Activated T-helper 1 cell treated with anti-CD3 and anti-CD28 coated beads, Interleukin-12 subunit alpha, Interleukin-12 subunit beta, Interleukin-2, Interleukin-4 antibody, amounts not matched to agents 30 ng/mL and 10 ng/mL and 1 ng/mL, durations not matched to agents 14 hours and 24 hours and 36 hours (primary cell): ENCODE measurements at places on chromosomes 7 and 10. TPM values are rescaled to one million over a fixed set of nuclear protein-coding genes. Genes with fewer than 3 reads are reported as not detected.

GRCh38 chr10:100731407-100732240, 13.8 kb upstream of the PAX2 start:
- peaks cover 91% of the 10 kb centered on the region for H3K27me3 ChIP-seq
- H3K4me3 ChIP-seq = peak overlapping the region; percentile 20

DNA sequence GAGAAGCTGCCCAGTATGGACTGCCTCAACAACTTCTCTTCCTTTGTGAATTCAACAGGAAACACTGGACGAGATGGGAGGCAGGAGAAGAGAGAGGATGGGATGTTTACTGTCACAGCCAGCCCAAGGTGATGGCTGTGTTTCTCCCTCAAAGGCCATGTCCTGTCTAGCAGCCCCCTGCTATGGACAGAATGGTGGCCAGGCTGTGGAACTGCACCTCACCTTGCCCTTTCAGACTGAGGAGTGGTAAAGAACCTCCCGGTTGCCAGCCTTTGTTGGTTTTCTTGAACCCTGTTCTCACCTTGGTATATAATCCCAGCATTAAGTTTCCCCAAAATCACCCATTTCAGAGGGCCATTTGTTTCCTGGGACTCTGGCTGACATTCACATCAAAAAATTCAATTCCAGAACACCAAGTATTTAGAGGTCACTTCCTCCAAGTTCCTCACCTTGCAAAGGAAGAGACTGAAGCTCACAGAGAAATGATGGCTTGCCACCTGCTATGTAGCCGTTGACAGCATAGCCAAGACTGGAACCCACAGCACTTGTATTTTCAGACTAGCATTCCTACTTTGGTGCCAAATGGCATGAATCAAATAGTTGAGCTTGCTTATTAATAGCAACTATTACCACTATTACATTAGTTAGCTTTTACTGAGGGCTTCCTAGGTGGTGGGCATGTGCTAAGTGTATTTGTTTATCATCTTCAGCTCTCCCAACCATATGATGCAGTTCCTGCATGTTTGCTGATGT, 224.0 kb upstream of the GRB10 start:
- H3K27ac ChIP-seq = no peak overlapping the region
- H3K4me1 ChIP-seq = no peaks in the 10 kb centered on the region
- H3K27me3 ChIP-seq = no peaks in the 10 kb centered on the region
- H3K4me3 ChIP-seq = no peak overlapping the region
- H3K36me3 ChIP-seq = no peaks in the 10 kb centered on the region

GRCh38 chr7:88927-89231, 103.5 kb upstream of the FAM20C start:
- H3K4me1 ChIP-seq = peaks cover 11% of the 10 kb centered on the region
- H3K36me3 ChIP-seq = no peaks in the 10 kb centered on the region
- H3K27ac ChIP-seq = no peak overlapping the region

OPN1SW gene
- not detected in 2 replicates for total RNA-seq

DNA sequence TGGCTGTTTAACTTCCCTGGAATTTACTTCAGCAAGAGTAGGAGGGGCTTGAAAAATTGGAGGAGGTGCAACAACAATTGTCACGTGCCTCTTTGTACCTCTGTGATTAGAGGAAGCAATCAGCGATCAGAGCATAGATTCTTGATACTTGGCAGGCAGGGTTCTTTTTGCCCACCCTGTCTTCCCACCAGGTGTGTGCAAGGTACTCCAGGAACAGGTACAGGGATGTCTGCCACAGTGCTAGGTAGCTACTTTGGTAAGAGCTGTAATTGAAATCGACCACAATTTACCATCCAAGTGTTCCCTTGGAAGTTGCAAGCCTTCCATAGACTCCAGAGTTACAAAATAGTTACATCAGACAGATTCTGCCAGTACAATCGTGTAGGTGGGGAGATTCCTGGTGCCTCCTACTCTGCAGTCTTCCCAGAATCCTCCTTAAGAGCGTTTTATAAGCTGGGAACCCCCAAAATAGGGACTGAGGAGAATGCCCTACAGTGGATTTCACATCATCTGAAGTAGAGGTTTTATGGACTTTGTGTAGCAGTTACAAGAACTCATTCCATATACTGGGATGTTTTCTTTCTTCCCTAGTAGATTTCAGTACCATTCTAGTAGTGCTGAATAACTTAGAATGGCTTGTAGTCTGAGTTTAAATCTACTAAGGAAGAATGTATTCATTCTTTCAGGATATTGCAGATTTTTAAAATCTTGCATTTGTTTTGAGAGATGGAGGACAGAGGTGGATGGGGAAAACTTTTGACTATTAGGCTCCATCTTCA, 101.9 kb downstream of the EXOC4 start:
- no peak overlapping the region for H3K27ac ChIP-seq
- no peaks in the 10 kb centered on the region for H3K27me3 ChIP-seq
- no peak for DNase-seq
- peaks cover 8% of the 10 kb centered on the region for H3K36me3 ChIP-seq
- no peaks in the 10 kb centered on the region for H3K4me1 ChIP-seq
- no peak overlapping the region for H3K4me3 ChIP-seq

GRCh38 chr10:125967533-125967932, 71.2 kb downstream of the FANK1 start:
- no peaks in the 10 kb centered on the region for H3K36me3 ChIP-seq
- H3K27me3 ChIP-seq = peaks cover 2% of the 10 kb centered on the region
- H3K4me1 ChIP-seq = no peaks in the 10 kb centered on the region
- DNase-seq = no peak

GRCh38 chr7:5792268-5792667, 10.8 kb upstream of the RNF216 start:
- H3K27me3 ChIP-seq = no peaks in the 10 kb centered on the region
- no peaks in the 10 kb centered on the region for H3K4me1 ChIP-seq
- H3K27ac ChIP-seq = no peak overlapping the region
- no peak for DNase-seq
